ENCODE measurements at places on chromosomes 6 and 20.

GRCh38 chr6:118679327-118679901 is 28.0 kb upstream of the CEP85L start:
- no peak for DNase-seq

DNA sequence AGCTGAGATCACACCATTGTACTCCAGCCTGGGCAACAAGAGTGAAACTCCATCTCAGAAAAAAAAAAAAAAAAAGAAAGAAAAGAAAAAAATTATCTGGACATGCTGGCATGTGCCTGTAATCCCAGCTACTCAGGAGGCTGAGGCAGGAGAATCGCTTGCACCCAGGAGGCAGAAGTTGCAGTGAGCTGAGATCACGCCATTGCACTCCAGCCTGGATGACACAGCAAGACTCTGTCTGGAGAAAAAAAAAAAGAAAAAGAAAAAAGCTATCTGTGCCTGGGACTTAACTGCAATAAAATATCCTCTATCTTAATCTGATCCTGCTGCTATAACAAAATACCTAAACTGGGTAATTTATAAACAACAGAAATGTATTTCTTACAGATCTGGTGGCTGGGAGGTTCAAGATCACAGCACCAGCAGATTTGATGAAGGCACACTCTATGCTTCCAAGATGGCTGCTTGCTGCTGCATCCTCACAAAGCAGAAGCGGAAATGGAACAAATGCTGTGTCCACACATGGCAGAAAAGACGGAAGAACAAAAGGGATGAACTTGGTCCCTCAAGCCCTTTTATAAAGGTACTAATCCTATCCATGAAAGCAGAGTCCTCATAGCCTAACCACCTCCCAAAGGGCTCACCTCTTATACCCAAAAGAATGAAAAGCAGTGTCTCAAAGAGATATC is 273.3 kb upstream of the JARID2 start:
- peak; percentile 49 for DNase-seq

- no peak for DNase-seq
These were observed 152.1 kb downstream of the TFAP2C start for GRCh38 chr20:56781108-56781739.

GRCh38 chr6:135162678-135163439 is 18.2 kb upstream of the MYB start:
- peak; percentile 43 for DNase-seq

Measured in CD14-positive monocyte (primary cell).